ENCODE measurements at places on chromosomes 6 and 20.

GRCh38 chr6:166169549-166170421 lies 2.1 kb upstream of the TBXT start:
- DNase-seq = no peak

DNA sequence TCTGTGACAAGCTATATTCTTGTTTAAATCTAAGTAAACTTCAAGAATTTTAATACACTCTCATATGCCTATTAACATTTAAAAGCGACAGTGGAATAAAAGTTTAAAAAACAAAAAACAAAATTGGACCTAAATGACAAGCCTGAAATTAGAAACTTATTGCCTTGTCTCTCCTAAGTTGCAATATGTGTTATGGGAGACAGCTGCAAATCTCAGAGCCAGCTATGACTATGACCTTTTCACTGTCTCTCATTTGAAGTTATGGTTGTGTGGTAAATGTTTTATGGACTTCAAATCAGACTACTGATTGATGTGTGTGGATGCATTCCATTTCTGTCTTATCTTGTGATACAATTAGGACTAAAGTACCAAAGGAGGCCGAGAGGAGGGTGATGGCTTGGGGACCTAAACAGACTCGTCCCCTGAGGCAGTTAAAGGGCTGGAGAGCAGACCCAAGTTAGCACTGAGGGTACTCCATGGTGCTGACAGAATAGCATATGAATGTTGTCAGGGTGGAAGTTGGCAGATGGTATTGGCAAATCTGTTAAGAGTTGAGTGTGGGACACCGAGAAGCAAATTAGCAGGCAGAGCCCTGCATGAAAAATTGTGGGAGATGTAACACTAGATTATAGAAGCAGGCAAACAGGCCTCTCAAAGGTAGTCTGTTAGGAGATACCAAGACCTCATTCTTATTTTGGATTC lies 930.1 kb upstream of the MAN1A1 start:
- no peak for DNase-seq

- DNase-seq = no peak
These were observed 54.7 kb downstream of the RGS17 start for GRCh38 chr6:153076431-153076830.

DNA sequence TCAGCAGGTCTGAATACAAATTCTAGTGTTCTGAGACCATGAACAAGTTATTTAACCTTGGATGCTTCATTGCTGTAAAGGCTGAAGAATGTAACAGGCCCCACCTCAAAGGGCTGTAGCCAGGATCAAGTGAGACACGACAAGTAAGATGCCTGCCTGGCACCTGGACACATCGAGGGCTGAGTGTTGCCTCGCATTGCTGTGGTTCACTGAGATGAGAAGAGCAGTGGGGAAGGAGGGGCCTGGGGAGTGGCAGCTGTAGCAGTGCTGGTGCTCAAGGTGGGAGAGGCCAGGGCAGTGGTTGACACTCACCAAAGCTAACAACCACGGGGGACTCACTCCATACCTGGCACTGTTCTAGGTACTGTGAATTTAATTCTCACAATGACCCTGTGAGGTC lies 187.8 kb downstream of the KIF16B start:
- DNase-seq = no peak

DNA sequence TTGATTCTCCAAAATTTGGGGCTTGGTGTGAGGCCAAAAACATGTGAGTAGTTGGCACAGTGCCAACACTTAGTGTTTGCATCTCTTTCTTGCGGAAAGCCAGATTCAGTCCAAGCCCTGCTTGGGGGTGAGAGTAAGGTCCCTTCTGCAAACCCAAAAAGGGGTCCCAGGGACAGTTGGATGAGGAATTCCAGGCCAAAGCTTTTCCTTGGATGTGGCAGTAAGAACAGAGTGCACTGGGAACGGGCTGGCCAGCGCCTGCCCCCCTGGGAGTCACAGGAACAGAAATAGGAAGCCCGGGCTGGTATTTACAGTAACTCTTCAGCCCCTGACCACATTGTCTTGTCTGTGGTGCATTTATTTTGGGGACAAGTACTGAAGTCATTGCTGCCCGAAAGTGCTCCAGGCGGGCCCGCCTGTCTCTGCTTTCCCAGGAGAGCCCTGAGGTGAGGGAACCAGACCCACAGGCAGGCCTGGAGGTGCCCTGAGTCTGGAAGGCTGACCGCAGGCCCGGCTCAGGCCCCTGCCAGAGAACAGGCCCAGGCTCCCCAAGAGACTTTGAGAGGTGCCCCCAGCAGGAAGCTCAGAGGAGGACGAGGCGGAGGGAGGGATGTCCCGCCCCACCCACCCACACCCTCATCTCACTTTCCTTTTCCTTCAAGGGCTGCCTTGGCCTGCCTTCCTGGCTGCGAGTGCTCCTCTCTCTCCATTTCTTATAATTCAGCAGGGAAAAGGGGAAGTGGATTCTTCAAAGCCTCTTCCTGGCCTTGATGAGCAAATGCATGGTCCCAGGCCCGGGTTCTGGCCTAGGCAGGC lies 218.4 kb downstream of the MAFB start:
- DNase-seq = no peak

- DNase-seq = no peak
These were observed 411.1 kb downstream of the HDGFL1 start for GRCh38 chr6:22980446-22980845.

GRCh38 chr6:68279793-68280557 lies 355.1 kb upstream of the ADGRB3 start:
- no peak for DNase-seq

- no peak for DNase-seq
These were observed 240.4 kb downstream of the MYLK4 start for GRCh38 chr6:2510316-2510715.

GRCh38 chr6:74969591-74970267 lies 236.1 kb downstream of the COL12A1 start:
- no peak for DNase-seq

GRCh38 chr20:51495921-51496545 lies 46.5 kb downstream of the NFATC2 start:
- DNase-seq = no peak

DNA sequence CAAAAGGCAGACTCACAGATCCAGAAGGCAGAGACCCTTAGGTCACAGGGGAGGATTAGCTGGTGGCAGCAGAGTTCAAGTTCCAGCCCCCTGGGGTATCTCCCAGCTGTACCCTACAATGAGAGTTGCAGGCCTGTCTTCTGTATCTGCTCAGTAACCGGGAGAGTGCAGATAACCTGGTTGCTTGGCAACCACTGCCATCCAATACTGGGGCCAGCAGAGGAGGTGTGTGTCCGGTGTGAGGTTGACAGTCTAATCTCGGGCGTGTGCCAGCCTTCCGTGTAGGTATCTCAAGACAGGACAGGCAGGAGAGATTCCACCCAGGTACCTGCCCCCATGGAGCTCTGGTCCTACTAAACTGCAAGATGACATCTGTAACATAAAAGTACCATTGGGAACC lies 56.6 kb upstream of the TBC1D7 start:
- DNase-seq = no peak
